G401 (cell line): ENCODE measurements at places on chromosomes 7 and 10.

GRCh38 chr7:29859104-29859503 is 52.8 kb downstream of the WIPF3 start:
- DNase-seq, result no peak

DNA sequence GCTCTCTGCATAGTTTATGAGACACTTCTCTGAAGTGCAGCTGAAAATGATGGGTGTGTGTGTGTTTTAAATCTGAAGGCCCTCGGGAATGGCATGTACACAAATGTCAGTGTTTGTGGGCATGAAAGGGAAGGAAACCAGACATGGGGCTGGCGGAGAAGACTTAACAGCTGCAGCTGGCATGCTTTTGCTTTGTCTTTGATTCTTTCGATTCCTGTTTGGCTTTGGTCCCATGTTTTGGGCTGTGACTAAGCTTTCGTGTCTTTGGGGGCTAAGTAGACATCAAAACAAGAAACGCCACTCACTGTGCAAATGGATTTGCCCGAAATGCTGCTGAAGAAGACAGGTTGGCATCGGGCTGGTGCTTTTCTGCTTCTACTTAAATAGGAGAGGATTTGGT is 179.3 kb downstream of the PFKFB3 start:
- DNase-seq, result no peak

- no peak for DNase-seq
Observed at GRCh38 chr10:44801383-44802327, 109.5 kb upstream of the TMEM72 start.

- no peak for DNase-seq
Observed at GRCh38 chr10:132788180-132788830, 2.4 kb upstream of the NKX6-2 start.

DNA sequence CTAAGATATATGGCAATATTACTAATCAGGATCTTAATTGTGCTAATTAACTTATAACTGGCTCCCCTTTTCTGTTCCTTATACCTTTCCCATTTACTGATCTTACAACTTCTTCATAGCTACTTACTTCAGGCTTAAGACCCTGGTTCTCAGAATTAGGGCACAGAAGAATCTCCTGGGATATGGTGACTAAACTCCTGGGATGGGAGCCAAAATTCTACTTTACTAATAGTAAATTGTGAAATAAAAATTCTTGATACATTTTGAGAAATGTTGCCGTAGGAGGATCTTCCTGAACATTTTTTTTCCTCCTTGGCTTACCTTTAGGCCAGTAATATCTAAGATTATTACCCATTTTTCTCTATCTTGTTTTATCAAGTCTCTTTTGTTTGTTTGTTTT is 309.5 kb downstream of the ATRNL1 start:
- DNase-seq, result no peak

DNA sequence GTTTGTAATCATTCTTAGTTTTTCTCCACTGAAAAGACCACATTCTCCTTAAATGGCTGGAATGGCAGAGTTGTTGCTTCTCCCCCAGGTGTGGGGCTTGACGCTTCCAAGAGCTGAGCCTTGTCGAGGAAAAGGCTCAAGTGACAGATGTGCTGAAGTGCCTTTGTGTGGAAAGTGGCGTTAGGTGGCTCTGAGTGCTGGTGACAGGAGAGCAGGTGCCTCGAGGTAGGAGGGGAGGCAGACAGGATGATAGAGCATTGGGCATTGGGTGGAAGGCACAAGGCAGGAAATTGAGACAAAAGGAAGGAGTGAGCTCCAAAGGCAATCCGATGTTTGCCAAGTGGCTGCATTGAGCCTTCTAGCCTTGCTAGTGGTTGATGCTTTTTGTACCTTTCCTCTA is 6.7 kb downstream of the KIAA1217 start:
- no peak for DNase-seq

GRCh38 chr7:20721086-20721810 is 65.4 kb downstream of the SP8 start:
- DNase-seq, result no peak

DNA sequence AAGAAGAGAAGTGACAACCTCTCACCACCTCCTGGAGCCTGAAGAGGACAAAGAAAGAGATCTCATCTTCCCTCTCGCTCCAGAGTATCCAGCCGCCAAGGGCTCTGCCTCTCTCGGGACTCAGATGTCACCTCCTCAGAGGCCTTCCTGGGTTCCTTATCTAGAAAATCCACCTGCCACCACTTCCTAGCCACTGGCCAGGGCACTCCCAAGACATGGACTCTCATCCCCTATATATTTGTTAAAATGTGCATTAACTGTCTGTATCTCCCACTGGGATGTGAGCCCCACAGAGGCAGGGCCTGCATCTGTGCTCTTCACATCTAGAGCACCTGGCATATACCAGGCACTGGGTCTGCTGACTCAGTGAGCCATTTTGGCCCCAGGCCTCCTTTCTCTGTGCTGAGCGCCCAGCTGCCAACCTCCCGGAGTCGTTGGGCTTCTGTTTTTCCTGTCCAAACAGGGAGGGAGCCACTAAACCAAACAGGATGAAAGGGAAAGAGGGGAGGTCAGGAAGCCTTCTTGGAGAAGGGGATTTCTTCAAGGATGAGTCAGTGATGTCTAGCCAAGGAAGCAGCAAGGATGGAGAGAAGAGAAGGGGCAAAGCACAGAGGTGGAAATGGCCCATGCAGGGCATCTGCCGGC is 58.9 kb downstream of the KCNMA1 start:
- DNase-seq, result no peak

DNA sequence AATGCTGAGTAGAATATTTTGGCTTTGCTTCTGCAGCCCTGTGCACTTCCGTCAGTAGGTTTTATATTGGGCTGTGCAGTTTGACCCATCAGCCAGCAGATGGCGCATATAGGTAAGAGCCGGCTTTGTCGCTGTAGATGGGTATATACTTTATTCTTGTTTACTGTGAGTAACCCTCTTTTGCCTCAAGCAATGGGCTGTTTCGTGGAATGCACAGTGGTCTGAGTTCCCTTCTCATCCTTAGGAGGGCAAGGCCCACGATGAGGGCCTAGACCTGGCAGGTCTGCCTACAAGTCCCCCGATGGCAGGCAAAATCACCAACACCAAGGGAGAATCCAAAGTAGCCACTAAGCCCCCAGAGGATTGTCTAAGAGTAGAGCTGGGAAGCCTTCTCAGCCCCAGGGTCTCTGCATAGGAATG is 1002.9 kb upstream of the KCND2 start:
- peak; percentile 53 for DNase-seq

DNA sequence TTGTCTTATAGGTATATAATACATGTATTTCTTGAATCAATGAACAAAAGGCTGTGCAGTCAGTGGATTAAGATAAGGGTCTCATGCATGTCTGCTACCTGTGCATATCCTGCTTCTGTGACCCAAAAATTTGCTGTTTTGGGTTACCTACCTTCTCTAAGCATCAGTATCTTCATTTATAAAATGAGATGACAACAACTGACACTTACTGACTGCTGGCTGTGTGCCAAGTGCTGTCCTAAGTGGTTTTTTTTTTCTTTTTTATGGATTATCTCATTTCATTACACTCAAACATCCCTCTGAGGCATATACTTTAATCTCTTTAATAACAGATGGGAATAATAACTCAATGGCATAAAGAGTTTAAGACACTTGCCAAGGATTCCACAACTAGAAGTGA is 2.1 kb downstream of the PDK4 start:
- no peak for DNase-seq

DNA sequence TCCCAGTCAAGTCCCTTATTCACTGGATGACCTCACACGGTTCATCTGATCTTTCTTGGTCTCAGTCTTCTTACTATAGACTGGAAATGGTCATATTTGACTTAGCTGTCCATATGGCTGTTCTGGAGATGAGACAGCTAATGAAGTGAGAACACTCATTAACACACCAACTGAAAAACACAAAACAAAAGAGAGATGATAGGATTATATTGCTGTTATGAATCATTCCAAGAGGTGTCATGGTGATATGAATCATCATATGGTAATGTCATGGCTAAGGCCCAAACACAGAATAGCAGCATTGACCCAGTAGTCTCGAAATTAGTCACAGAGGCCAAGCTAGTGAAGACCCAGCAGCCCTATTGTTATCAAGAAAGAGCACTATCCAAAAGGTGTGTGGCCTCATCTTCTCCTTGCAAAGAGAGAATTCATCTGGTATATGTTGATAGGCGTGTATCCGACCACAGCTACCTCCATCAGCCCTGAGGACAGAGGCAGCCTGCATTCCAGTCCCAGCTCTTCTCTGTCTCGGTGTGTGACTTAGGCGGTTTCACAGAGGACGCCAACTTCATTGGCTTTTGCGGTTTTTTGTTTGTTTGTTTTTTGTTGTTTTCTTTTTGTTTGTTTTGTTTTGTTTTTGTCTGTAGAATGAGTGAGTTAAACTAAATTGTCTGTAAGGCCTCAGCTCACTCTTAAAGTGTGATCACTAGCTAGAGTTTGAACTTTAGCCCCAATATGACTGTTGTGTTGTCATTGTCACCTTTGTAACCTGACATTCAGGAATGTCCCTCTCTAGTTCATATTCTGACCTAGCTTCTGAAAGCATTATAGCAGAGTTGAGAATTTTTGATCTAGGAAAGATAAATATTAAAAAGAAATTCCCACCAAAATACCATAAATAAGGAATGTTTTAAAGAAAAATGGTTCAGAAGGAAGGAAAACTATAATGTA is 97.4 kb upstream of the PDCD4 start:
- no peak for DNase-seq

GRCh38 chr7:122913608-122914007 is 27.3 kb upstream of the CADPS2 start:
- DNase-seq, result no peak

DNA sequence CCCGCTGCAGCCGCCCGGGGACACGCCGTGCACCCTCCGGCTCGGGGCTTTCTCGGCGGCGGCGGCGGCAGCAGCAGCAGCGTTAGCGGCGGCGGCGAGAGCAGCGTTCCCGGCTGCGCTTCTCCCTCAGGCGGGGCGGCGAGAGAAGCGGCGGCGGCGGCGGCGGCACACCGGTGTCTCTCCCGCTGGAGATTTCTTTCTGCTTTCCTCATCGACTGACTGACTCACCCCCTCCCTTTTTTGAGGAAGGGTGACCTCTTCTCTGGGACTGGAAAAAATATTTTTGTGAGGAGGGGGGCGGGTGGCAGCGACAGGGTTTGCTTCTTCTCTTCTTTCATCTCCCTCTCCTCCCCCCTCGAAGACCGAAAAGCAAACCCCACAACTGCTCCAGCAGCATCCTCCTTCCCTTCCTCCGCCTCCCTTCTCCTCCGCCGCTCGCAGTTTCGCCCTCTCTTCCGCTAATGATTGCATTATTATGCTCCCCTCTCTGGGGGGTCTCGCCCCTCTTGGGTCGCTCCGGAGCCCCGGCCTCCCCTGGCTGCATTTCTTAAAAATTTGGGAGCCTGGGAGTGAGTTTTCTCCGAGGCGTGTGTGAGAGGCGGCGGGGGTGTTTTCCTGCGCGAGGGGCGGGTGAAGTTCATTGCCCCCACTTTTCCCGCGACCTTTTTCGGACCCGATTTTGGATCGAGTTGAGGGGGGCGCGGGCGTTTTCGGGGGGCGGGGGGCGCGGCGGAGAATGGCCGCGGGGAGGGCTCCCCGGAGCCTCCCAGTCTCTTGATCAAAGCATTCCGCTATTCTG is 411 bp downstream of the AUTS2 start:
- peak; percentile 54 for DNase-seq

- DNase-seq, result peak; percentile 56
Observed at GRCh38 chr10:123583639-123584418, 82.3 kb upstream of the GPR26 start.

DNA sequence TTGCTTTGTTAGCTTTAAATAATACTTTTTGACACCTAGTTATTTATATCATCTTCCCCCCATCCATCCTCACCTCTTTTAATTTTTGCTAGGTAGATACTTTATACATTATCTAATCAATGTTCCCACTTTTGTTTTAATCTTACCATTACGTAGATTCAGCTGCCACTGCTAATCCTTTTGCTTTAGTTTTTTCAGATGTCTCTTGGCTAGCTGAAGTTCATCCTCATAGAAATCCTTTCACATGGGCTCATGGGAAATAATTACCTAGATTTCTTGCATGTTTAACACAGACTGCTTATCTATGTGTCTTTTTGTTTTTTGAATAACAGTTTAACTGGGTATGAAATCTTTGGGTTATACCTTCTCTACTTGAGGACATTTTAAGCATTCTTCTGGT is 60.1 kb downstream of the ZNRF2 start:
- no peak for DNase-seq

- DNase-seq, result no peak
Observed at GRCh38 chr7:44685723-44686122, 62.9 kb upstream of the ZMIZ2 start.

GRCh38 chr10:80333983-80334382 is 22.6 kb downstream of the DYDC1 start:
- peak; percentile 16 for DNase-seq

- no peak for DNase-seq
Observed at GRCh38 chr7:44824894-44825526, 22.9 kb downstream of the H2AZ2 start.

DNA sequence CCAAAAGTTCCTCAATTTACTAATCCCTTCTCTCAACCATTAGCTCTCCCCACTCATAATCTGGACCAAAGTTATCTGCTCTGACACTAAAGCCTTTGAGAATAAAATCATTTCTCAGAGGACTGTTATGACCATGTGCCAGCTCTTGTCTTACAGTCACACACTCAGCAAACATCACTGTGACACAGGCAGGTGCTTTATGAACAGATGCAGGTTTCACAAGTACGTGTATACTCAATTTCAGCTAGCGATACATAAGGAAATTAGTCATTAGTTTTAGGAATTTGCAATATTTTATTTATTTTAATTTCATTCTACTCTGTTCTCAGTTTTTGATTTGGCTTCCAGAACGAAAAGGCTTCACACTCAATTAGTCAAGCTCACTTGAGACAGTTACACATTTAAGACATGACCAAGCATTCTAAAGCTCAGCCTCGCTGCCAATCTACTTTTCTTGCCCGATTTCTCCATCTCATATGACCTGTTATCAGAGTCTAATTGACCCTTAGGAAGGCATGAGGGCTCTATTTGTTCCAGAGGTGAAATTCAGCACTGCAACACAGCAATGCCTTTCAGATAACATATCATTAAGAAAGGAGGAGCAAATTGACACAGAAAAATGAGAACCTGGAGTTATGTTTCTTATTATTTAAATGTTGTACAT is 76.8 kb downstream of the TFEC start:
- no peak for DNase-seq

DNA sequence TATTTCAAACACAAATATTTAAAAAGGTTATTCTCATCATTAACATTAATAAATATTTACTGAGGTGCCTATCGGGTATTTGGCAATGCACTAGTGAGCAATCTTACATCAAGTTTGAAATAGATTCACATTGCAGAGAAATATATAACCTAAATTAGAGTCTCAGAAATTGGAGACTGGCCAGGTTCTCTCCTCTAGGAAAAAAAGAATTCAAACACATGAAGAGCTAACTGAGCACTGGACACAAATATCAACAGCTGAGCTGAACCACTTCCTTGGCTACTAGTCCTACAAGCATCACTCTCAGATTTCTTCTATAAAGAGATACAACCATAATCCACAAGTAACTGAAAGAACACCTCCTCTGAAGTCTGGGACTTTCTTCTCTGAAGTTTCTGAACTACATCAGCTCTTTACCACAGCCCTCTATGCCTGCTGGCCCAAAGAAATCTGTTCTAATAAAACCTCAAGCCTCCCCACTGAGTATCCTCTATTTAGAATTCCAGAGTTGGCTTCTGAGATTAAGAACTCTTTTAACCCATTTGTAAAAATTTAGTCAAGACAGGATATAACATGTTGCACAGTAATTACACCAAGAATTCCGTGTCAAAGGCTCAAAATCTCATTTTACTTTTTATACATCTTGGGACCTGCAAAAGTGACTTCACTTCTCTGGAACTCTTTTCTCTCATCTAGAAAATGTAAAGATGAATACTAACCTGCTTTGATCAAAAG is 45.2 kb downstream of the MTERF1 start:
- peak; percentile 10 for DNase-seq
